Astrocyte of the hippocampus (primary cell): ENCODE measurements at places on chromosomes 12 and 14.

- DNase-seq: no peak
Observed at GRCh38 chr12:40827683-40828592, 135.7 kb downstream of the CNTN1 start.

- DNase-seq: no peak
Observed at GRCh38 chr12:94597268-94597667, 53.1 kb downstream of the TMCC3 start.

DNA sequence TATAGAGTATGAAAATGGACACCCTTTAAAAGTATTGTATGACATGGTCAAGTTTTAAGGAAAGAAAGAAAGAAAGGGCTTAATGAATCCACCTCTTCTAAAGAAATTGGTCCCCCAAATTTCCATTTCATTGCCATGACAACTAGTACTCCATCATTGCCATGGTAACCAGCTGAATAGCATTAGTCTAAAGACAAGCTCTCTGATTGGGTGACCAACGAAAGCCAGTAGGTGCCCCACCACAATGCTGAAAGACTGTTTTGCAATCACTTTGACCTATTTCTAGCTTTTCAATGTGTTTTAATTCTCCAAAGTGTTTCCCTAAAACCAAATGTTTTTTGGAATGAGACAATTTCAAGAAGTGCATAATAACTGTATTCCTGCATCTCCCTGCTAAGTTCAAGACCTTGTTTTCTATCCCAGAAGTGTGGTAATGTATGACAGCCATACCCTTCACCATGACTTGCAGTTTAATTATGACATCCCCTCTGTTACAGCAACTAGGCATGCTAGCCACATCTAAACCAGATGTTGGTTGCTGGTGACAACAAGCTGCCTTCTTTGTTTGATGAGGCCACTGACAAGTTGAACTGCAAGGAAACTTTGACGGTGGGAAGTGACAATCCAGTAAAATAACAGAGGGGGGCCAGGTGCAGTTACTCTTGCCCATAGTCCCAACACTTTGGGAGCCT lies 46.7 kb downstream of the KICS2 start:
- DNase-seq: no peak

DNA sequence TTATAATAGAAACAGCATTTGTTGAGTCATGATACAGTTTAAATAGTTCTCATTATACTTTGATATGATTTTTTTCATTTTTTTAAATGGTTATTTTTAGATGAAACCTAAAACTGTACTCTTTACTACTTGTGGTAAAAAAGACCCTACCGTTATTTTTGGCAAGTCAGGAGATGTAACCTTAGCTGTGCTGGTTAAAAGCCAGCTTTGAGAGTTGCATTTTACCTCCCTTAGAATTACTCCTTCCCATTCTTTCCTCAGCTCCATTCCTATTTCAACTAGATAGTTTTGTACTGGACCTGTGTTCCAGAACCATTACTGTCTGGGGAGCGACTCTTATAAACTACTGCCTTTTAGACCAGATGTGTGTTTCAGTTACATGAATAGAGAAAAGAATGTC lies 92.0 kb downstream of the RAD51B start:
- DNase-seq: no peak
